ENCODE measurements at places on chromosomes 3 and 15. TPM values are rescaled to one million over a fixed set of nuclear protein-coding genes. Genes with fewer than 3 reads are reported as not detected.

- H3K36me3 ChIP-seq = no peaks in the 10 kb centered on the region
- no peak overlapping the region for H3K27ac ChIP-seq
- peaks cover 20% of the 10 kb centered on the region for H3K27me3 ChIP-seq
- H3K4me3 ChIP-seq = no peak overlapping the region
- H3K4me1 ChIP-seq = no peaks in the 10 kb centered on the region
Observed at GRCh38 chr3:12178091-12178820, 19.5 kb upstream of the TIMP4 start.

DNA sequence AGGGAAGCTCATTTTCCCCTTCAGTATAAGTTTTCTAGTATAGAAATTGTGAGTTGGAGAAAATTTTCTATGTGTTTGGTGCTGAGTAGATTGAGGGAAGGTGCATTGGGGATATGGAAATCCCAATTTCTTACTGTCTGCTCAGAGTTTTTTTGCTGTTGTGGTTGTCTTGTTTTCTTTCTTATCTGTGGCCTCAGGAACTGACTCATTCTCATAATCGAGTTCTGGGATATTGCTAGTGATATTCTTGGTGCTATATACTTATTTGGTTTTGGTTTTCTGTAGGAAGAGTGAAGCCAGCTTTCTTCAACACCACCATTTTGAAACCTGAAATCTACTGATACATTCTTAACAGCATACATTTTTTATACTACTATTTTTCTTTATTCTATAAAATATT lies 869.2 kb downstream of the DIPK2A start:
- no peaks in the 10 kb centered on the region for H3K36me3 ChIP-seq
- H3K27me3 ChIP-seq = no peaks in the 10 kb centered on the region
- no peak overlapping the region for H3K27ac ChIP-seq
- no peaks in the 10 kb centered on the region for H3K4me1 ChIP-seq
- H3K4me3 ChIP-seq = no peak overlapping the region

DNA sequence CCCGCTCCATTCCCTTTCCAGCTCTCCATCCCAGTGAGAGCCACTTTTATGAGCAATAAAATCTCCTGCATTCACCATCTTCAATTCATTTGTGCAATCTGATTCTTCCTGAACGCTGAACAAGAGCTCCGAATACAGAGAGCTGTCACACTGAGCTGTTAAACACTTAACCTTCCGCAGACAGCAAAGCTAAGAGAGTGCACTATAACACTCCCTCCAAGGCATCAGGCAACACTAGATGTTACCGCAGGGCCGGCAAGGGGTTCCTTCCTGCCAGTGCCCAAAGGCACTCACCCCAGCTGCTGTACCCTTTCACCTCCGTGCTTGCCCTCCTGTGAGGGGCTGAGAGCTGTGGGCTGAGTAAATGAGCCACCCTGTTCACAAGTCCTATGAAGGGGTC lies 85.6 kb downstream of the BCHE start:
- H3K36me3 ChIP-seq = no peaks in the 10 kb centered on the region
- H3K27ac ChIP-seq = no peak overlapping the region

DNA sequence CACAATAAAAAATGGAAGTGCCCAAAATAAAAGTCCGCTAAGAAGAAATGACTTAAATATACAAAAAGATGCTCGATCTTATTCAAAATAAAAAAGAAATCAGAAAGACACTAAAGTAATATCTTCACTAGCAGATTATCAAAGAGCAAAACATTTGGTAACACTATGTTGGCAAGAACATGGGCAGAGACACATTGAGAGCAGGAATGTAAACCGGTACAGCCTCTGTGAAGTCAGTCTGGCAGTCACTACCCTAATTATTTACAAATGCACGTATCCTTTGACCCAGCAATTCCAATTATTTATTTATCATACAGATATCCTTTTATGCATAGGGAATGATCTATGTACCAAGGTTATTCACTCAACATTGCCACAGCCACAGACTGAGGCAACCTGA lies 34.5 kb downstream of the TBL1XR1 start:
- H3K36me3 ChIP-seq = peaks cover 9% of the 10 kb centered on the region
- no peak overlapping the region for H3K4me3 ChIP-seq
- no peak for DNase-seq

- peaks cover under 1% of the 10 kb centered on the region for H3K36me3 ChIP-seq
- no peak overlapping the region for H3K27ac ChIP-seq
- no peaks in the 10 kb centered on the region for H3K27me3 ChIP-seq
- no peaks in the 10 kb centered on the region for H3K4me1 ChIP-seq
- no peak for DNase-seq
Observed at GRCh38 chr15:57203906-57204305, 172.4 kb upstream of the CGNL1 start.

GRCh38 chr3:3023111-3023745 lies 86.9 kb downstream of the IL5RA start:
- no peak for DNase-seq
- H3K27me3 ChIP-seq = no peaks in the 10 kb centered on the region
- H3K4me1 ChIP-seq = no peaks in the 10 kb centered on the region
- H3K36me3 ChIP-seq = no peaks in the 10 kb centered on the region

- no peak for DNase-seq
- peaks cover 8% of the 10 kb centered on the region for H3K27me3 ChIP-seq
- no peak overlapping the region for H3K27ac ChIP-seq
- no peaks in the 10 kb centered on the region for H3K36me3 ChIP-seq
Observed at GRCh38 chr15:76073554-76073953, 13.8 kb downstream of the TMEM266 start.

GRCh38 chr15:80439140-80439539 lies 35.0 kb downstream of the ARNT2 start:
- no peaks in the 10 kb centered on the region for H3K36me3 ChIP-seq
- no peak overlapping the region for H3K27ac ChIP-seq
- H3K4me3 ChIP-seq = no peak overlapping the region
- H3K27me3 ChIP-seq = peaks cover 6% of the 10 kb centered on the region

DNA sequence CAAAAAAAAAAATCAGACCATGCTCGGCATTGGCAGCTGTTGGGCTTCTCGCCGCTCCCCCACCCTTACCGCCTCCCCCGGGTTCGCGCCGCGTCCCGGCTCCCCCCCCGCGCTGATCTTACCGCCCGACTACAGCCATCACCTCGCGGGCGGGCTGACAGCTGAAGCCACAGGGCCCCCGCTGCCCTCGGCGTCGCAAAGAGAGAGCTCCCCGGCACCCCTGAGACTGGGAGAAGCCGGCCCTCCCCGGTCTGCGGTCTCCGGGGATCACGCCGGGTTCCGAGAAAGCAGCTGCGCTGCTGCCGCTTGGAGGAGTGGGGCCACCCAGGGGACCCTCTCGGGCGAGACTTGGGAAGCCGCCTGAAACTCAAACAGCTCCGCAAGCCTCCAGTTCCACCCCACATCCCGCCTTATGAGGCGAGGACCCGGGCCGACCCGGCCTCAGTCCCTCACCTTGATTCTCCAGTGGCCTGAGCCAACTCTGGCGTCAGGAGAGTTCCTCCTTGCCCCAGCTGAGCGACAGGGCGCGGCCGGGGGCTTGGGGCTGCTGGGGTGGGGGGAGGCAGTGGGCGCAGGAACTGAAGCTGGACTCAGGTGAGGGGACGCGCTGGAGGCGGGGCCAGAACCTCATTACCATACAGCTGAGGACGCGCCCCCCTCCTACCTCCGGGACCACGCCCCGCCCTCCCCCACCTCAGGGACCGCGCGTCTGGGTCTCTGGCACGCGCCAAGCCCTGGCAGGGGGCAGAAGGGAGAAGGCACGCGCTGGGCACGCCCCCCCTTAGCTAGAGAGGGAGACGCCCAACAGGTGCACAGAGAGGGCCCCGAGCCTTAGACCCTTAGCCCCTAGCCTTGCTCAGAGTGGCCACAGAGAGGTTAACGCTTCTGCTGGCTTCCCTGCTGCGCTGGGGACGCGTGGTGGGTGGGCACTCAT lies 1.0 kb upstream of the DLL4 start:
- H3K36me3 ChIP-seq = no peaks in the 10 kb centered on the region
- peak; percentile 78 for DNase-seq
- peaks cover 71% of the 10 kb centered on the region for H3K4me1 ChIP-seq
- peak overlapping the region; percentile 54 for H3K4me3 ChIP-seq

DNA sequence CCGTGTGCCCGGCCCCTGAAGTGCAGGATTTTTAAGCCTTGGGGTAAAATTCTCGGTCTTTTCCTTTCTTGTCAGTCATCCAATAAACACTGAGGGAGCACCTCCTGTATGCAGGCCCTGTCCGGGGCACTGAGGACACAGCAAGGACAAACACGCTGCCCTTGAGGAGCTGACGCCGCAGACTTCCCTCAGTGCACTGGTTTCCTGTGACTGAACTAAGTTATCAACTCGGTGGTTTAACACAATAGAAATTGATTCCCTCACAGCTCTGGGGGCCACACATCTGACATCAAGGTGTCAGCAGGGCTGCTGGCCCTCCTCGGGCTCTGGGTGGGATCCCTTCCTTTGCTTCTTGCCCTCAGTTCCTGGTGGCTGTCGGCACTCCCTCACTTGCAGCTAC lies 65.1 kb downstream of the ZNF445 start:
- no peaks in the 10 kb centered on the region for H3K27me3 ChIP-seq
- H3K27ac ChIP-seq = no peak overlapping the region
- H3K4me3 ChIP-seq = no peak overlapping the region
- no peak for DNase-seq
- H3K4me1 ChIP-seq = peaks cover 24% of the 10 kb centered on the region

Gene P2RY14
- total RNA-seq = not detected

Gene MEIS2
- 34.9 TPM for total RNA-seq

Gene CPNE4
- not detected for total RNA-seq

Gene GALK2
- total RNA-seq = 42.2 TPM
